ENCODE measurements at places on chromosomes 4 and X.

DNA sequence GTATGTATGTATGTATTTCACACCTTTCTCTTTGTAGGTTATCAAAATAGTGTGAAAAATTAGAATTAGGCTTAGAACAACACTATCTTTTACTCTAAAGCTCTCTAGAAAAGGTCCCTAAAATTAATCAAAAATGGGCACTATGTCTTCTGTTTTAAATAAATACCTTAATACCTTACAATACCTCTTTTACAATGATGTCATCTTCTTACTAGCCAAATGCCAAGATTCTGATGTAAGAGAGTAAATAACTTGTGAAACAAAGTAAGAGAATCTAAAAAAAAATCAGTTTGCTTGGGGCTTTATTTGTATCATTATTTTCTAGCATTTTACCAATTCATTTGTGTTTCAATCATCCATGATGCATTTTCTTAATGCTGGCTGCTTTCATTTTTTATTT is 402.2 kb upstream of the MAGEB2 start:
- no peak for DNase-seq

GRCh38 chr4:152535360-152535902 is 461 bp downstream of the FBXW7 start:
- no peak for DNase-seq

- no peak for DNase-seq
These were observed 119.0 kb downstream of the REELD1 start for GRCh38 chr4:146333187-146333894.

GRCh38 chr4:94641702-94642560 is 115.8 kb upstream of the BMPR1B start:
- DNase-seq: no peak

GRCh38 chr4:77538574-77539157 is 67.0 kb upstream of the CXCL13 start:
- no peak for DNase-seq

GRCh38 chr4:102317459-102317858 is 27.8 kb downstream of the SLC39A8 start:
- DNase-seq: no peak

DNA sequence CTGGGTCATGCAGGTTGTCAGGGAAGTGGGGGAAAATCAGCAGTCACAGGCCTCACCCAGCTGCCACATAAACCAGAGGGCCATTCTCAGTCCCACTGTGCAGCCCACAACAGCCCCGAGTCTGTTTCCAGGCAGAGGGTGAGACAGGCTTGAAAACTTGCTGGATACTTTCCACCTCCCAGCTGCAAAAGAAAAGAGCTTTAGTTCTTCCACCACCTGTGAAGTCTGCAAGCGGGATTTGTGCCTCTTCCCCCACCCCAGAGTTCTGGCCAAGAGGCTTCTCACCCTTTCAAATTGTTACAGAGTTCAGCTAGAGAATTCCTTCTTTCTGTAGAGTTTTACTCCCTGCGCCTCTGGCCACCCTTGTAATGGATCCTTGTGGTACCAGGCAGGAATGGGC is 115.5 kb upstream of the ZDHHC15 start:
- DNase-seq: no peak

DNA sequence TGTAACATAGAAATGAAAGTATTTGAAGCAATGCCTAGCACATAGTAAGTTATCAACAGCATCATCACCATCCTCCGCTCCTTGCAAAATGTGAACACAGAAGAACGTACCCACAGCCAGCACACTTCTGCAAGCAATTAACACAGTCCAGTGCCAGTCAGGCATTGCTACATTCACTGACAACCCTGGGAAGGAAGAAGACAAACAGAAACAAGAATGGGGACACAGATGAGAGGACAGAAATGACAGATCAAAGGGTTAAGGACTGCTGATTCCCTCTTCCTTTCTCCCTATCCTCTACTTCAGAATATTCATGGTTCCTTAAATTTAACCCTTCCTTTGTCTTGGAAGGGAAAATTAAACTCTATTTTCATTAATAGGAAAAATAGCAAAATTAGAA is 53.1 kb downstream of the CHM start:
- no peak for DNase-seq

GRCh38 chrX:154321594-154321993 is 26.0 kb downstream of the TKTL1 start:
- no peak for DNase-seq

GRCh38 chr4:112979881-112980421 is 69.5 kb upstream of the ANK2 start:
- DNase-seq: no peak

DNA sequence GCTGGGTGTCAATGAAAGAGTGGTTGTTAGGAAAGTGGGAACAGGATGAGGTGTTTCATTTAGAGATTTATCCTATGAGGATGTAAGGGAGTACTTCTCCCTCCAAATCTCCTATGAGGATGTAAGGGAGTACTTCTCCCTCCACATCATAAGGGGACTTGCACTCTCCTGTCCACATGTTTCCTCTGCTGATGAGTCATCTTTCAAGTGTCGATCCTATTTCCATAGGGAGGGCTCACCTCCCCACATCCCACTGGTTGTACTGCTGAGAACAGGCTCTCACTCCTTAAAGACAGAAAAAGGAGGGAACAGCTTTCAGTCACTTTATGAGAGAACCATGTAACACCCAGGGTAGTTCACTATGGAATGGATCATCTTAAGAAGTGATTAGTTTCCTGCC is 65.0 kb downstream of the INPP4B start:
- DNase-seq: no peak

DNA sequence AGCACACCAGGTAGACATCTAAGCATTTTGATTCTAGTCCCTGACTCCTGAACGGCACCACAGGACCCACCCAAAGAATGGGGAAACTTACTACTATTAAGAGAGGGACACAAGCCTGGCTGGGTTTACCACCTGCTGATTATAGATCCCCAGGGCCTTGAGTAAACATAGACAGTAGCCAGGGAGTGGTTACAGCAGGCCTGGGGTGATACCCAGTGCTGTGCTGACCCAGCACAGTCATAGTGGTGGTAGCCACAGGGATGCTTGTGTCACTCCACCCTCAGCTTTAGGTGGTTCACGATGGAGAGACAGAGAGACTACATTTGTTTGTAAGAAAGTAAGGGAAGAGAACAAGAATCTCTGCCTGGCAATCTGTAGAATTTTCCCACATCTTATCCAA is 11.7 kb downstream of the CYSLTR1 start:
- no peak for DNase-seq

DNA sequence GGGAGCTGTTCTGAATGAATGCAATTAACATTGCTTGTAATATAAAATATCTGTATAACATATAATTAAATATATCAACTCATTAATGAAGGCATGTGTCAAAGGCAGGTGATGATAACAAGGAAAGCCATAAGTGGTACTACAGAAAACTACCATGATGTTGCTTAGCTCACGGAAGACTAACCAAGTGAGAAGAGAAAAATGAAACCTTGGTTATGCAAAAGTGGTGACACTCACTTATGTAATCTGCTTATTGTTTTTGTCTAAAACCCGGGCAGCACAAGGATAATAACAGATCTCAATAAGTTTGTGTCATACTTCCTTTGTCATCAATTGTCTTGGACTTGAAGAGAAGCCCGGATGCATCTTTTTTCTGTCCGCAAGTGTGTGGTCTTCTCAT is 156.4 kb downstream of the HS6ST2 start:
- no peak for DNase-seq

- no peak for DNase-seq
These were observed 133.2 kb downstream of the ZAR1 start for GRCh38 chr4:48623182-48623780.

- no peak for DNase-seq
These were observed 1495.1 kb downstream of the C4orf33 start for GRCh38 chr4:130591091-130591490.

GRCh38 chr4:1009542-1010394 is 1.7 kb upstream of the FGFRL1 start:
- peak; percentile 47 for DNase-seq

GRCh38 chr4:173167758-173168395 is 734 bp upstream of the GALNT7 start:
- no peak for DNase-seq

DNA sequence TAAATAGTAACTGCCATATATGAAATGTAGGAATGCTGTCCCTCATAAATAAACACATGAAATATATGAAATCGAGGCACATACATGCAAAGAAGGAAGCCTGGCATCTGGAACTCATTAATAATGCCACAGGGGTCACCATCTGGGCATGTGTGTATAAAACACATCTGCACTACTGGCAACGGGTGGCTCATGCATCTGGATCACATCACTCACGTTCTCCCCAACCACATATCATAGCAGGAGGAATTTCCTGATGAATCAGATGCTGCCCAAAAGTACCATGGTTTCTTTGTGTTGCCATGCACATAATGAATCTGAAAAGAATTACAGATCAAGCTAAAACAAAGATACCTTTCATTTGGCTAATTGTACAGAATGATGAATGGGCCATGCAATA is 28.6 kb downstream of the RNF175 start:
- DNase-seq: no peak

DNA sequence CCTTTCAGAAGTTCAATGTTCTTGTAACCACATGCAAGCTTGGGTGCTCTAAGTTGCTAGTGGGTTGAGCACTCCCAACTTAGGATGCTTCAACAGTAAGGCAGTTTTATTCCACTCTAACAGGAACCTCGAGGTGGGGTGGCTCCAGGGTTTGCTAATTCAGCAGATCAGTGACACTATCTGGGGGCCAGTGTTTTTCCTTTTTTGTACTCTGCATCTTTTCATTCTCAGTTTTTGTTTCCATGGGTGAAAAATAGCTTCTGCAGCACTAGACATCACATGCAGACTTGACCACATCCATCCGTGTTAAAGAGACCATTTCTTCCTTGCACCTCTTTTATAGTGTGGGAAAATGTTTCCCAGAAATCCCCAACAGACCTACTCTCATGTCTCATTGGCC is 497.6 kb downstream of the STIM2 start:
- no peak for DNase-seq

DNA sequence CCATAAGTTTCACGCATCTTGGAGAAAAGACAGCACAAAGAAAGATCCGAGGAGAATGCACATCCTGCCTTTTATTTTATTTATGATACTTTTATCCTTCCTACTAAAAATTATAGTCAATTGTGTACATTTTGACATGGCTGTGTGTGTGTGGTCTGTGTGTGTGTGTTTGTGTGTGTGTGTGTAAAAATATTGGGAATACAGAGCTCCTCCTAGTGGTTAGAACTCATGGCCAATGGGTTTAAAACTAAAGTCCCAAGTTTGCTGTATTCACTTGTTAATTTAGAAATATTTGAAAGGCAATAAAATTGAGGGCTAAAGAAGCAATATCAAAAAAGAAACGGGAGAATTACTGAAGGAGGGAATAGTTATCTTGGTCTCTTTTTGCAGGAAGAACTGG is 47.5 kb downstream of the NKX6-1 start:
- DNase-seq: no peak

DNA sequence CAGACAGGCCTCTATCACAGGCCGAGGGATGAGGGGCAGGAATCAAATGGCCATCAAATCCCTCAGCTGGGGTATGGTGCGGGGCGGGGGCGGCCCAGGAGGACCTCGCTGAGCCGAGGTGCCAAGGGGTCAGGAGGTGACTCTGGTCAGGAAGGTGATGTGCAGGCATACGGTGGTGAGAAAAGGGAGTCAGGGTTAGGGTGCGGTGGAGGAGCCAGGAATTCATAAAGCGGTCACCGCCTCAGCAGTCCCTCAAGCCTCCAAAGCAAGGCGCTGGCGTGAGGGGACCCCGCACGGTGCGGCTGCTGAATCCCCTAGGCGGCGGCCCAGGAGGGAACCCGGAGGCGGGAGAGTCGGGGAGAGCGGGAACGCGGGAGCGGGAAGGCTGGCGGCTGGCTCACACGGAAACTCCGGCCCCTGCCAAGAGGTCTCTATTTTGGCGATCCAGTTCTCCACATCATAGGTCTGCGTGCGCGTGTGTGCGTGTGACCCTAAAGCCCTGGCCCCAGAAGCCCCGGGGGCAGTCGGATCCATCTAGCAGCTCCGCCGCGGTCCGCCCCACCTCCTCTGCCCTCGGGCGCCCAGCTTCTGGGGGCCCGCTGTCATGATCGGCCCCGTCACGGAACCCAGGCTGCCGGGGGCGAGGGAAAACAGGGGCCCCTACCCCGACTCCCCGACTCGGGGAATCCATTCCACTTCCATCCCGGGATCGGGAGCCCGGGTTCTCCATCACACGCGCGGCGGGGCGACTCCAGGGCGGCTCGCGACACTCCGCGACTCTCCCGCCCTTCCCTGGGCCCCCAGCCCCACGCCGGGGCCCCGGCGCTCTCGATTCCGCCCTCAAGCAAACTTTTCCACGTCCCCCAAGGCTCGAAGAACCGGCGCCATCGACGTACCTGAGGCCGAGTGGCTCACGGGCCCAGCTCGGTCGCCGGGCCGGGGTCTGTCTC is 593 bp downstream of the ELF4 start:
- DNase-seq: no peak

GRCh38 chrX:75155447-75155826 is 646 bp downstream of the ABCB7 start:
- no peak for DNase-seq

- no peak for DNase-seq
These were observed 14.9 kb upstream of the CCNG2 start for GRCh38 chr4:77141964-77142645.

DNA sequence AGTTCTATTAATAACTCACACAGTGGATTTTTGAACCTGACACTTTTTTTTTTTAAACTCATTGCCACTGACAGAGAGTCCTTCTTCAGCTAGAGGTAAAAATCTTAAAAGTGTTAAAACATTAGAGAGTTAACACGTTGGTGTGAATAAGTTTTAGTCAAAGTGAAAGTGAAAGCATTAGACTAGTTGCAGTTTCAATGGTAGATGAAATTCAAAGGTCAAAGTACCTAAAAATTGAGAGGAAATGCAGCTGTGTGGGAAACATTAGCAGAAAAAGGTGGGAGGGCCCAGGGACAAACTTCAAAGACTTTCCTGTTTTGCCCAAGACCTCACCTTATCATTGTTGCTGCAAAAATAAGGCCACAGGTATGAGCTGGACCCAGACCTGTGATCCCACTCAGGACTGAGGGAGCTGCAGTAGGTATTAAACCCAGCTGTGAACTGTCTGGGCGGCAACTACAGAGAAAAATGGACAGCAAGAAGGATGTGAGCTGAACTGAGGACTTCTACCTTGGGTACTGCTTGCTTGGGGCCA is 17.6 kb upstream of the GABRA4 start:
- DNase-seq: no peak

- DNase-seq: no peak
These were observed 195.3 kb upstream of the LNX1 start for GRCh38 chr4:53786632-53787031.

DNA sequence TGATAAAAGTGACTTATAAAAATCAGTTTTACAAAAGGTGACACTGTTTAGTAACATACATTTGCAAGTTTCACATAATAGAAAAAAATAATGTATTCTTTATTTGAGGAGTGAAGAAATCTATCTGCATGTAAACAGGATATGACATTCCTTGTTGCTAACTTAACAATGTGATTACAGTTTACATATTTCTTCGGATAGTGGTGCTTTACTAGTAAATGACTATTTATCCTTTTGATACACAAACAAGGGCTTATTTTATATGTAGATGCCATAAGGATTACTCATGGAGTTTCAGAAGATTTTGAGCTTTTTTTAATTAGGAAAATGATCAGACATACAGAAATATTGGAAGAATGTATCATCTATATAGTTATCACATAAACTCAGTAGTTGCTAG is 126.5 kb downstream of the SLIT2 start:
- DNase-seq: no peak

Data from D721Med (cell line).